ENCODE measurements at places on chromosomes 13 and 19.
A peak's percentile ranks its signal among the peaks of the same experiment; 100 is the strongest.

DNA sequence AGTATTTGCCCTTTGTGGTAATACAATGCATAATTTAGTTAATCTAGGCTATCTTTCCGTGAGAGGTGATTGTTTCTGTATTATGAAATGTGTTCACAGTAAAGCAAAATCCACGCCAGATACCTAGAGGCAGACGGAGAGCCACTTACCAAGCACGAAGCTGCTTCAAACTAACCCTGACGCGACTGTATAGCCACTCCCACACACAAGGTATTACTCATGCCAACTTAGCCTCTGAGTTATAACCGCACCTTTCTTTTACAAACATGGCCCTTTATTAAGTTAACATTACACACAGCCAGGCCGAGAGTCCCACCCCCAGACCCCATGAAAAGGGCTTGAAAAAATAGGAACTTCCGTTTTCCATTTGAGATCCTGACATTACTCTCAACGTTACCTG, 185.7 kb downstream of the ABCC4 start:
- DNase-seq = no peak

DNA sequence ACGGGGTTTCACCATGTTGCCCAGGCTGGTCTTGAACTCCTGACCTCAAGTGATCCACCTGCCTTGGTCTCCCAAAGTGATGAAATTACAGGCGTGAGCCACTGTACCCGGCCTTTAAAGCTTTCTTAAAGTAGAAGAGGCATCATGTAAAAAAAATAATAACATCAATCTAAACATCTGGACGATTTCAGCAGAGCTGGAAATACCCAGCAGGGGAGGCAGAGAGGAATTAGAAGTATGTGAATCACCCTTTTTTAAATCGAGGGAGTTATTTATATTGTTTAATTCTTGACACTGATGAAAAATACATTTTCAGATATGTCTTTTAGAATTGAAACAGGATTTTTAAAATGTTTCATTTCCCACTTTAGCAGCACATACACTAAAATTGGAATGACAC, 37.4 kb upstream of the MTIF3 start:
- no peak for DNase-seq

- no peak for DNase-seq
Measured at GRCh38 chr19:45716359-45717130, 14.2 kb downstream of the FBXO46 start.

DNA sequence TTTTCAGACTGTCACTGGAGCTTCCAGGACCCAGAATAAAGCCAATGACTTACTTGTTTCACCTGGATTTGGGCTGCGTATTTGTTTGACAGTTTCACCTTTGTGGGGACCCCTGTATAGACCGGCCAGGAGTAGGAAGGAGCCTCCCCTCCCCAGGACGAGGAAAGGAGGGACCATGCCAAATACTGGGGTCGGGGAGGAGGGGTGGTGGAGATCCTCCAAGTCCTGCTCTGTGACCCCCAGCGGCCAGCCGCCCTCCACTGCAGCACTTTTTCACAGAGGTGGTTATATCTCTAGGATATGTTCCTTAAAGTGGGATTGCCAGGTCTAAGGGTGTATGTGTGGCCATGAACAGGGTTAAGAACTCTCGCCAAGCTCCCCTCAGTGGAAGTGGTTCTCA, 25.7 kb upstream of the ZNF492 start:
- no peak for DNase-seq

GRCh38 chr13:50426927-50427326, 411.7 kb downstream of the KCNRG start:
- DNase-seq = no peak

DNA sequence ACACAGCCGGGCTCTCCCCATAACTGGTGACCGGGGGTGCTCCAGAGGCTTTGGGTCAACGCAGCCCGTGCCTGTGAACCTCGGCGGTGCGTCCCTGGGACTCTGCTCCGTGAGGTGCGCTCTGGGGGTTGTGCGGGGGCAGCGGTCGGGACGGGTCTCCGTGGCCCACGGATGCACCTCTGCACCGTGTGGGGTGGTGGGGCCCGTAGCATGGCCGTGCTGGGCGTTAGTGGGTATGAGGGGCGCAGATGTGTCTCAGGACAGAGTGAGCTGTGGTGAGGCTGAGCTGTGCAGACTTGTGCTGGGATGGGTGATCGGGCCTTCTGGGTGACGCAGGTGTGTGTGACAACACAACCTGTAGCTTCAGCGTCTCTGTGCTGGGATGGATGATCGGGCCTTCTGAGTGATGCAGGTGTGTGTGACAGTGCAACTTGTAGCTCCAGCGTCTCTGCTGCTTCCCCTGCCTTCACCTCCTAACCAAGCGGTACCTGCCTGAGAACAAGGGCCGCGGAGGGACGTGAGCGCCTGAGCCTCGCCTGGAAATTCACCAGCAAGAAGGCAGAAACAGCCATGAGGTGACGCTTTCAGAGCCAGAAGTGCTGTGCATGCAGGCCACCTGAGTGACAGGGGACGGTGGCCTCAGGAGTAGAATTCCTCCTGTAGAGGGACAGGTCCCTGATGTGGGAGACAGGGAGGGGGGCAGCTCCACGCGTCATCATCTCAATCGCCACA, 599 bp downstream of the ZNF331 start:
- DNase-seq = no peak

DNA sequence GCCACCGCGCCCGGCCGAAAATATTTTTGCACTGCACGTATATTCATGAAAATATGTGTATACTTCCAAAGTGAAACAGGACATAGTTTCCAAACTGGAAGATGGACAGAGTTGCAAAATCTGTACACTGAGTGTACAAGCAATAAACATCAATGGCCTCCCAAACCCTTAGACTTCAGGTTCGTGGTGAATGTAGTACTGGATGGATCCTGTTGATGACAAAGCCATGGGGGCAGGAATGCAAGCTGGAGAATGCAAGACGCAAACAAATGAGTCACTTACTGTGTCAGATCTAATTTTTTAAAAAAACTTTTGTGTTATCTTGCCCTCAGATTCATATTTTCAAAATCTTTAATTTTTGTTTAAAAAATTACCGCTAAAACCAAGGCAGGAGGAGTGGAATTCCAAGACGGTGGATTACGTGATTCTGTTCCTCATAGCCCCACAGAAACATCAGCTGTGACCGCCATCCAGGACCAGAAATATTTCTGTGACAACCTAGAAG, 12.7 kb upstream of the LILRA2 start:
- DNase-seq = no peak

GRCh38 chr19:54389553-54389952, 24.8 kb upstream of the LAIR1 start:
- DNase-seq = no peak

GRCh38 chr19:48413879-48414587, 20.6 kb downstream of the GRIN2D start:
- DNase-seq = no peak

GRCh38 chr13:28607187-28607955, 51.6 kb upstream of the POMP start:
- no peak for DNase-seq

DNA sequence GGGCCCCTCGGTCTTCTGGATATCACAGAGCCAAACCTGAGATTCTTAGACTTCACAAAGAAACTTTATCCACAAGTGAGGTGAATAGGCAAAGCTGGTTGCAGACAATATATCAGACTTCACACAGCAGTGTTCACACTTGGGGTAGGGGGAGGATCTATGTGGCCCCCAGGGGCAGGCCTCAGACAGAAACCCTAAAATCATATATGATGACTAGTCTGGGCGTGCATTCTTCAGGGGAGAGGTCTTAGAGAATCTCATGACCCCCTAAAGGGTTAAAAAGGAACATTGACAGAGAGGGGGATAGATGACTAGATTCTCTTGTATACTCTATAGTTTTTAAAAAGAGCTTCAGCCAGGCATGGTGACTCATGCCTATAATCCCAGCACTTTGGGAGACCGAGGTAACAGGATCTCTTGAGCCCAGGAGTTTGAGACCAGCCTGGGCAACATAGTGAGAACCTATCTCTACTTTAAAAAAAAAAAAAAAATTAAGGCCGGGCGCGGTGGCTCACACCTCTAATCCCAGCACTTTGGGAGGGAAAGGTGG, 2.8 kb downstream of the TYROBP start:
- no peak for DNase-seq

DNA sequence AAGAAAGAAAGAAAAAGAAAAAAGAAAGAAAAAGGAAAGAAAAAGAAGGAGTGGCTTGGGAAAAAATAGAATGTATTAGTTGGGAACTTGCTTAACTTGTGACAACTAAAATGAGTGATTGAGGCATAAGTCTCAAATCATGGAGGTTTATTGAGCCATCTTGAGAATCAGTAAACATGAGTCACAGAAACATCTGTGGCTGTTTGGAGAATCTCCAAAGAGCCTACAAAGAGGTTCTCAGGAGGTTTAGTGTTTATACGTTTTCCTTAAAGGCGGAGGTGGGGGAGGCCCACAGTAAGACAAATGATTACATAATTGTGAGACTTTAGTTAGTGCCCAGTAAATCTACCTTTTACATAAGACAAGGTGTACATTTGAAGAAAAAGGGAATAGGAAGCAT, 38.6 kb downstream of the WDR87 start:
- no peak for DNase-seq

- DNase-seq = peak; percentile 54
Measured at GRCh38 chr13:112767506-112768471, 78.0 kb downstream of the ATP11A start.

DNA sequence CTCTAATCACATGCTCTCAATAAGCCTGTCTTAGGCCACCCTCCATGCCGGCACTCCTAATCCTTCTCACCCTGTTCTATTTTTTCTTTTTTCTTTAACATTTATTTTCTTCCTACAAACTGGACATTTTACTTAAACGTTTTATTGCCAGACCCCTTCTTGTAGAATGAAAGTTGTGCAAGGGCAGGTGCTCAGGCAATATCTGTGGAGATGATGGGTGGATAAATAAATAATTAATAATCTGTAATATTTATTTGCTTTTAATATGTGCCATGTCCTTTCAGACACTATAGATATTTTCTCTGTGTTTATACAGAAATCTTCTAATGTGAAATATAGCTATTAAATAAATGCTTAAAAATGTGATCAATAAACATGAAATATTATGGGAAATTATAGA, 815.7 kb upstream of the MIR17HG start:
- no peak for DNase-seq

- DNase-seq = no peak
Measured at GRCh38 chr13:68358294-68358705, 1128.2 kb upstream of the PCDH9 start.

DNA sequence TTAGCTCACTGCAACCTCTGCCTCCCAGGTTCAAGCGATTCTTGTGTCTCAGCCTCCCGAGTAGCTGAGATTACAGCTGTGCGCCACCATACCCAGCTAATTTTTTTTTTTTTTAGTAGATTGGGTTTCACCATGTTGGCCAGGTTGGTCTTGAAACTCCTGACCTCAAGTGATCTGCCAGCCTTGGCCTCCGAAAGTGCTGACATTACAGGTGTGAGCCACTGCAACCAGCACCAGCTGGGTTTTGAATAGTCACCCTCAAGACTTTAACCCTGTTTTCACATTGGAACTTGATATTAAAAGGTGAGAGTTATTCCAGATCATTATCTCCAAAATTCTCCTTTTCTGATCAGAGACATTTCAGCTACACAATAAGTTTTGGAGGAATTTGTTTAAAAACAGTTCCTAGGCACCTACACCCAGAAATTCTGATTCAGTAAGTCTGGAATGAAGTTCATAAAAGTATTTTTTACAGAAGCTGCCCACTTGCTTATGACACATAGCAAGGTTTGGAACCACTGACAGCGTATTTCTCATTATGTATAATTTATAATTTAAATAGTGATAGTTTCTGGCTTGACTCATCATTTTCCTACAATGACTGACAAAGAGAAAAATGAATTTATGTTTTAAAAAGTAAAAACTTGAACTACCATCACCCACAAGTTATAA, 417.3 kb downstream of the DIAPH3 start:
- no peak for DNase-seq

DNA sequence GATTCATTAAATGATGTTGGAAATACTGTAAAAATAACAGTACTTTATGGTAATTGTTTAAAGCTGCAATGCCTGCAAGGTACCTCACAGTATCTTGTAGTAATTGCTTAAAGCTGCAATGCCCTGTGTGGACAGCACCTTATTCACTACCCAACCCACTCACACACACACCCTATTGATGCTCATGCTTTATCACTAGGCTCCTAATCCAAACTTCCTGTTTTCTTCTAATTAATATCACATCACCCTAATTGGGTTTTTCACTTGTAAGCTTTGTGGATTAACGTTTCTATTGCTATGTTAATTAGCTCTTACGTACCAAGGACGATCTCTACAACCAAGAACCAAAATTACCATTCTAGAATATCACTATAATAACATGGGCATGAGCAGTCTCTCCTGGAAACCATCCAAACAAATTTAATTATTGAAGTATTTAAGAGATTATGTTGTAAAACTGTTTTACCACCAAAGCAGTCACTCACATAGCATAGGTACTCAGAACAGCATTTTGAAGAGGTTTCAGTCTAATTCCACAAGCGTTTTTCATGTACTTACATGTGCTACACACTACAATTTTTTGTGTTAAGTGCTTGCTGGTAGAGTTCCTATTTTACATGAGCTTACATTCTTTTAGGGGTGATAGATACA, 303.8 kb downstream of the PCDH9 start:
- no peak for DNase-seq

GRCh38 chr19:56132316-56132822, 8.7 kb upstream of the ZNF444 start:
- DNase-seq = no peak

DNA sequence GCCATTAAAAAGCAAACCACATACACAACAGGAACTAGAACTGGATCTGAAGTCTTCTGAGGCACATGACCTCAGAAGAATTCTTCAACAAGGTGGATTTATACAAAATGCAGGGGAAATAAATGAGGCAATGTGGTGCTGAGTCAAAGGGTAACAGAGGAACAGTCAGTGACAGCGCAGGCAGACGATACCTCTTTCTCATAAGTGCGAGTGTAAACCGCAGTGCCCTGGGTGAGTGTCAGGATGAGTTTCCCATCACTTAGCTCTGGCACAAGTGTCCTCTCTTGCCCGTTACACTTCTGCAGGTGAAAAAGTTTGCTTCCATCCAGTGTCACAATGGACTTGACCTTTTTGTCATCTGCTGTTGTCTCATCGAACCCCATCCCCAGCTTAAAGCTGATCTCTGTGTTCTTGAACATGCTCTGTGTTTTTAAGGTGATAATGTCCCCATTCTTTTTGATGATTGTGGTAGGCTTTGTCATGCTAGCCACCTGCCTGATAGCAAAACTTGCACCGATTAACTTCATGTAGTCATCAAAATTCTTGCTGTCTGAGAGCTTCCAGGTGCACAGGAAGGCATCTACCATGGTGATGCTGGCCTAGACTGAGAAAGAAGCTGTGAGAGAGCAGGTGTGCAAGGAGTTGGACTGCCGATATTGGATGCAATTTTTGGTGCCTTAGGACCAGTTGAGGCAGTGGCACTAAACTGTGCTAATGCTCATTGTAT, 97.3 kb downstream of the AKAP11 start:
- peak; percentile 42 for DNase-seq

DNA sequence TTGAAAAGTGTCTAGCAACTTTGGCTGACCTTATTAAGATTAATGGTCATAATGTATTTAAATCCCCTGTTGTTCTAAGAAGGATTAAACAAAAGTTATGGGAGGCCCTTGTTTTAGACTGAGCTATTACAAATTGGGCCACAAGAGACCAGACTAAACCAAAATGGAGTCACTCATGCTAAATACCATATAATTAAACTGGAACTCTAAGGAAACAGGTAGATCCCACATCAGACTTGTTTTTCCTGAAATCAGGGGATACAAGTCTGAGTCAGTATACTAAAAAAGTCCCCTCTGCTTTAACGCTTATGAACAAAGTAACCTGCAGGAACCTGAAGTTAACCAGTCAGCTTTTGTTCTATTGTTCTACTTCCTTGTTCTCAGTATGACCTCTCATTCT, 305.9 kb upstream of the SGCG start:
- DNase-seq = no peak

All from GM06990 (cell line).